ENCODE measurements at places on chromosomes 7 and 10.

GRCh38 chr7:129857313-129857712 is 95.4 kb downstream of the UBE2H start:
- no peak for DNase-seq

- no peak for DNase-seq
Observed at GRCh38 chr7:43649755-43650274, 66.9 kb downstream of the STK17A start.

GRCh38 chr10:95833042-95833610 is 74.6 kb upstream of the CC2D2B start:
- DNase-seq = no peak

GRCh38 chr7:27576360-27576944 is 86.2 kb downstream of the HIBADH start:
- DNase-seq = no peak

- DNase-seq = no peak
Observed at GRCh38 chr7:99042957-99043356, 101.0 kb downstream of the SMURF1 start.

- DNase-seq = no peak
Observed at GRCh38 chr7:149498811-149499210, 1.2 kb upstream of the ZNF746 start.

DNA sequence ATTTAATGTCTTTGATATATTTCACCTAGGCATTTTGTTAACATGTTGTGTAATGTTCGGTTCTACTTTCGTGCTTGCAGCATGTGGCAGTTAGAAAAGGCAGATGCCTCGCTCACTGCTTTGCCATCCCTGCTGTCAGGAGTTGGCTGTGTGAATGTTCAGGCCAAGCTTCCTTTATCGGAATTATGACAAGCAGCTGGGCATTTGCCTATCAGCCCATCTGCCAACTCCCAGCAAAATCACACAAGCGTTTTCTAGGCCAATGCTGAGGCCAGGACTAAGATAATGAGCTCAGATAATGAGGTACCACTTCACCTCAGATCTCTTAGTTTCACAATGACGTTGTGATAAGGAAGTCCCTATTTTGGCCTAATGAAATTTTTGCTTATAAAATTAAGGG is 212.7 kb upstream of the FAM3C start:
- no peak for DNase-seq

Measured in thoracic aorta (tissue), 2 donors.